ENCODE measurements at places on chromosomes 2 and 18.

DNA sequence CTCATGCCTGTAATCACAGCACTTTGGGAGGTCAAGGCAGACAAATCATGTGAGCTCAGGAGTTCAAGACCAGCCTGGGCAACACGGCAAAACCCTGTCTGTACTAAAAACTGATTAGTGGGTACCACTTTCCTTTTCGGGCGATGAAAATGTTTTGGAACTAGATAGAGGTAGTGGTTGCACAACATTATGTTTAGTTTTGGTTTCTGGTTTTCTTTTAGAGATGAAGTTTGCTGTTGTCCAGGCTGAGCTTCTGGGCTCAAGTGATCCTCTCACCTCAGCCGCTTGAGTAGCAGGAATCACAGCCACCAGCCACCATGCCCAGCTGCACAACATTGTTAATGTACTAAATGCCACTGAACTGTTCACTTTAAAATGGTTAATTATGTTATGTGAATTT lies 27.6 kb downstream of the AAK1 start:
- DNase-seq, result no peak

- no peak for DNase-seq
Measured at GRCh38 chr2:4354678-4355077, 651.3 kb downstream of the DCDC2C start.

DNA sequence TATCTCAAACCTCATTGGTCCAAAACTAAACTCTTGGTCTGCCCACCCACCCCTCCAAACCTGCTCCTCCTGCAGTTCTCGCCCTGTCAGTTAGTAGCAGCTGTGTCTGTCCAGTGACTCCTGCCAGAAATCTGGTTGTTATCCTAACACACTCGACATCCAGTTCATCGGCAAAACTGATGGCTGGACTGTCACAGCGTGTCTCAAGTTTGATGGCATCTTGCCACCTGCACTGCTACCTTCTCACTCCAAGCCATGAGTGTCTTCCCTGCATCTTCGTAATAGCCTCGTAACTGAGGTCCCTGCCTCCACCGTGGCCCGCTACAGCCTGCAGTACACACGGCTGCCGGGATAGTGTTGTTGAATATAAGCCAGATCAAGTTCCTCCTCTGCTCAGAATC lies 470.1 kb upstream of the RAB12 start:
- DNase-seq, result no peak

DNA sequence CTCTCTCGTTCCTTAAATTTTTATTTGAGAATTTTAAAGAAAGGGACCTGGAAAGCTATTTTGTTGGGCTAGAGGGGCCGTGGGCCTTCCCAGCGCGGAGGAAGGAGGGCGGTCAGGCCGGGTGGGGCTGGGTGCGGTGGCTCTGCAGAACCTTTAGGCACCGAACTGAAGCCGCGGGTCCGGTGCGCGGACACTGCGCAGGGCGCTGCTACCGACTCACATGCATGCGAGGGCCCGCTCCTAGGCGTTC lies 1.6 kb upstream of the TWIST2 start:
- DNase-seq, result no peak

- peak; percentile 10 for DNase-seq
Measured at GRCh38 chr18:7950380-7951136, 383.4 kb downstream of the PTPRM start.

GRCh38 chr2:180983468-180984242 lies 3.2 kb downstream of the UBE2E3 start:
- DNase-seq, result peak; percentile 75

- peak; percentile 16 for DNase-seq
Measured at GRCh38 chr2:101617796-101618195, 79.7 kb upstream of the MAP4K4 start.

DNA sequence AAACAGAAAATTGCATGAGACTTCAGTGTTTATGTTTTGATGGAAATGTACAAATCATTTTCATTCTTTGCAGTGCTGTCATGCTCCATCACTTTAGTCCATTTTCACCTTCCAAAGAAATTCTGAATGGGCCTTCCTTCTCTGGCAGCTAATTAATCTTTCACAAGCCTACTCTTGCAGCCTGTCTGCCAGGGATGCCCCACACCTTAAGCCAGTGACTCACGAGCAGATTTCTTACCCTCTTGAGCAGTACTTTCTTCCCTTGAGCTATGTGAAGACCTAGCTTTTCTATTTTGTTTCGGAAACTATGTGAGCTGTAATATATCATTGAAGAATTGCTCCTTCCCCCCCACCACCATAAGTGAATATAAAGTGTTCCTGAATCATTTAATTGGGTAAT lies 404.3 kb upstream of the VWC2L start:
- no peak for DNase-seq

- no peak for DNase-seq
Measured at GRCh38 chr18:47160256-47160655, 10.0 kb upstream of the HDHD2 start.

DNA sequence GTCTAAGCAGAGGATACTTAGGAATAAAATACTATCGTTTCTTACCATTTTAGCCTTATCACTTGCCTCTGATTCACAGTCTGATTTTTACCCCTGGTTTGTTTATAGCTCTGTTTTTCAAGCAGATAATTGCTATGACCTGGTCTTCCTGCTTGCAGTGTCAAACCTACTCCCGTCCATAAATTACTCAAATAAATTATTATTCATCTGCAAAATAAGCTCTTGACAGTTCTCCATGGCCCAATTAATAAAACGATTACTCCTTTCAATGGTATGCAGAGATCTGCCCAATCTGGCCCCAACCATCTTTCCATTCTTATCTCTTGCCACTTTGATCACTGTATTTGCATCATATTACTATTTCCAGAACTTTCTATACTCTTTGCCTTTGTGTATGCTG lies 354.0 kb downstream of the CCDC85A start:
- DNase-seq, result peak; percentile 11

GRCh38 chr2:80968450-80968849 lies 663.9 kb upstream of the LRRTM1 start:
- no peak for DNase-seq

GRCh38 chr2:192162392-192163042 lies 32.2 kb downstream of the TMEFF2 start:
- peak; percentile 85 for DNase-seq

DNA sequence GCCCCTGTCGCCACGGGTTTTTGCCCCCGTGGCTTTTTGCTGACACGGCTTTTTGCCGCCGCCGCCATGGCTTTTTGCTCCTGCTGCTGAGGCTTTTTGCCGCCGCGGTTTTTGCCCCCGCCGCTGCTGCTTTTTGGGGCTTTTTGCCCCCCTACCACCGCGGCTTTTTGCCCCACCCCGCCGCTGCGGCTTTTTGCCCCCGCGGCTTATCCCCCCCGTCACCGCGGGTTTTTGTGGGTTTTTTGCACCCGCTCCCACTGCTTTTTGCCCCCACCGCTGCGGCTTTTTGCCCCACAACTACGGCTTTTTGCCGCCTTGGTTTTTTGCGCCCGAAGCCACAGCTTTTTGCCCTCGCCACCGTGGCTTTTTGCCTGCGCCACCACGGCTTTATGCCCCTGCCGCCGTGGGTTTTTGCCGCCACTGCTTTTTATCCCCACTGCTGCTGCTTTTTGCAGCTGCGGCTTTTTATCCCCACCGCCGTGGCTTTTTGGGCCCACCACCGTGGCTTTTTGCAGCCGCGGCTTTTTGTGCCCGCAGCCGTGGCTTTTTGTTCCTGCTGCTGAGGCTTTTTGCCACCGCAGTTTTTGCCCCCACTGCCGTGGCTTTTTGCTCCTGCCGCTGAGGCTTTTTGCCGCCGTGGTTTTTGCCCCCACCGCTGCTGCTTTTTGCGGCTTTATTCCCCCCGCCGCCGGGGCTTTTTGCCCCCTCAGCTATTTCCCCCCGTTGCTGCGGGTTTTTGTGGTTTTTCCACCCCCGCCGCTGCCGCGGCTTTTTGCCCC lies 2798.0 kb upstream of the TEKT4 start:
- DNase-seq, result no peak

DNA sequence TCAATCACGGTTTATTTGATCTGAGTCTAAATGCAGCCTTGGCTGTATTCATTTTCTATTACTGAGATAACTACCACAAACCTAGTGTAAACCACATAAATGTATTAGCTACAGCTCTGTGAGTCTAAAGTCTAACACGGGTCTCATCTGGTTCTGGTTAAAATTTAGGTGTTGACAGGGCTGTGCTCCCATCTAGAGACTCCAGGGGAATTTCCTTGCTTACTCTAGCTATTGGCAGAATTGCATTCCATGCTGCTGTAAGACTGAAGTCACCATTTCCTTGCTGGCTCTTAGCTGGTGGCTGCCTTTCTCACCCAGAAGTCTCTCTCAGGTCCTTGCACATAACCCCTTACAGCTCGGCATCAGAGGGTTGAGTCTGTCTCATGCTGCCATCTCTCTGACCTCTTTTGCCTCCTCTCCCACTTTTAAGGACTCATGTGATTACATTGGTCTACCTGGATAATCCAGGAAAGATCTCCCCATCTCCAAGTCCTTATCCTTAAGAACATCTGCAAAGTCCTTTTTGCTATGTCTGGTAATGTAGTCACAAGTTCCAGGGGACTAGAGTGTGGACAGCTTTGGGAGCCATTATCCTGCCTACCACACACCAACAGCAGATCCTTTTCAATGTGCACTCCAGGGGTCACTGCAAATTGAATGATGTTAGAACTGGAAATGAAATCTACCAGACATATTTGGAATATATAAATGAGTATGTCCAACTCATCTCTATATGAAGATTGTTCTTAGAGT lies 207.0 kb upstream of the AGAP1 start:
- no peak for DNase-seq

- no peak for DNase-seq
Measured at GRCh38 chr18:383135-383534, 115.3 kb upstream of the THOC1 start.

- DNase-seq, result no peak
Measured at GRCh38 chr18:53935803-53936202, 288.7 kb downstream of the MBD2 start.

DNA sequence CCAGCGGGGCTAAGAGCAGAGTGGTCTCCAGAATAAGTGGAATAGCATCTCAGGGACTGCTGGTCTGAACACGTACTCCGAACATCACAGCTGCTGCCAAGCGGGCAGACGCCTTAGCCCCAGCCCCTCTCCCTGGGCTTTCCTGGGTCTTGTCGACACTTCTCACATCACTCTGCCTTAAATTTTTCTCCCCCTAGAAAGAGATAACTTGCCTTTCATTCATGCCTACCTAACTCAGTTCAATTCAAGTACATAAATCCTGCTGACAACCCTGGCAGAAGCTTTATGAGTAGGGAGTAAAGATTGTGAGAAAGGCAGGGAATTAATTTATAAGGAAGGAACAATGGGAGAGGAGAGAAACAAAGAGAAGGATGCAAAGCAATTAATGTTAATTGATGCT lies 202.9 kb upstream of the TNP1 start:
- DNase-seq, result no peak

DNA sequence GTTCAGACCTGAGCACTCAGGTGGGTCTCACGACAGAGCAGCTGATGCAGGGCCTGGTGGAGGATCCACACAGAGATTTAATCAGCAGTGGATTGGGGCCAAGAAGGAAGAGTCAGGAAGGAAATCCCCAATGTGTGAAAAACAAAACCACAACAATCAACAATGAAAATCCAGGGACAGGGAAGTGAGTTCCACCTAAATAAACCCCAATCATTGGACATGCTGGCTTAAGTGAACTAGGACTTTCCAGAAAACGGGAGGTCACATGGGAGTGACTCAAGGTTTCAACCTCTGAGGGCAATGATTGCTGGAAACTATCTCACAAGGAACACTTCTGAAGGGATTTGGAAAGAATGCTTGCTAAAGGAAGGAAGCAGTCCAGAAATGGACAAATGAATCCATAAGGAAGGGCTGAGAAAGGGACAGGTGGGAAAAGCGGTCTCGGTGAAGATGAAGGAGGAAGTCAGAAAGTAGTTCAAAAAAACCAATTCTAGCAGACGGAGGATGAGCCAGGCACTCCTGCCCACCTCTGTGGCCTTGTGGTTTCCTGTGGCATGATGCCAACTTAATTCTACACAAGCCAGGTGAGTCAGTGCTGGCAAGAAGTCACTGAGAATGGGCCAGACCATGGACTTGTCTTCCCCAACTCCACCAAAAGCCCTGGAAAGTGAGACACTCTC lies 15.4 kb upstream of the XDH start:
- DNase-seq, result no peak

GRCh38 chr2:78979380-78980151 lies 45.9 kb upstream of the REG3G start:
- DNase-seq, result peak; percentile 66
